ENCODE measurements at places on chromosomes 4 and X.

DNA sequence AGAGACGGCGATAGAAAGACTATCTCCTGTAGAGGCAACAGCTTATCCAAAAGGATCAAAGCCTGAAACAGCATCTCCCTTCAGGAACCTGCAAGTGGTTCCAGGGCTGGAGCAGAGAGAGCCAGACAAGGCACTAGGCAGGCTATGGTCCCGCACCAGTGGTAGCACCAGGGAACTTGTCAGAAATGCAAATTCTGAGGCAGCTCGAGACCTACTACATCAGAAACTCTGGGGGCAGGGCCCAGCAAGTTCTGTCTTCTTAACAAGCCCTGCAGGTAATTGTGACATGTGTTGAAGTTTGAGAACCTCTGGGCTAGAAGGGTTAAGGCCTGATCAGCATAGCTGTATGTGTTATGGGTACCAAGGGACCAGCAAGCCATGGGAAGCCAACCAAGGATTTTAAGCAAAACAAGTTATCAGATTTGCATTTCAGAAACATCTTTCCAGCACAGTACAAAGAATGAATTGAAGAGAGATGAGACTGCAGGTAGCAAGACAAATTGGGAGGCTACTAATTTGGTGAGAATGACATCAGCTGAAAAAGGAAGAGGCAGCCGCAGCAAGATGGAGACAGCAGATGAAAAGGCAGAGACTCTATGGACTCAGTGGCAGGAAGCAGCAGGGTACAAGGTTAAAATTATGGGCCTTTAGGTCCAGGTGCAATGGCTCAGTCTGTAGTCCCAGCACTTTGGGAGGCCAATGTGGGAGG is 139.7 kb downstream of the TSPAN5 start:
- DNase-seq = no peak

GRCh38 chr4:94244829-94245185 is 37.1 kb downstream of the SMARCAD1 start:
- no peak for DNase-seq

DNA sequence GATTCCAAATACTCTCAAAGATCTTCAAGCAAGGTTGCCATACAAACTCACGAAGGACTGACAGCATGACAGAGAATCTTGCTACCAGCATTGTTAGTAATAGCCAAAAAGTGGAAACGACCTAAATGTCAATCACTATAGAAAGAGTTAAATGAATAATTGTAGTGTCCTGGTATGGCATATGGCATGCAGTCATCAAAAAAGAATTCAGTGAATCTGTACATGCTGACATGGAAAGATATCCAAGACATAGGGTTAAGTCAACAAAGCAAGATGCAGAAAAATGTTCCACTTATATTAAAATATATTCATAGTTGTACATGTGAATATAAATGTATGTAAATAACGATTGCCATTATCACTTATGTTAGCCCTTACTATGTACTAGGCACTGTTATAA is 37.6 kb downstream of the SRPX2 start:
- DNase-seq = no peak

GRCh38 chr4:110472583-110473329 is 3.2 kb upstream of the ENPEP start:
- DNase-seq = no peak

DNA sequence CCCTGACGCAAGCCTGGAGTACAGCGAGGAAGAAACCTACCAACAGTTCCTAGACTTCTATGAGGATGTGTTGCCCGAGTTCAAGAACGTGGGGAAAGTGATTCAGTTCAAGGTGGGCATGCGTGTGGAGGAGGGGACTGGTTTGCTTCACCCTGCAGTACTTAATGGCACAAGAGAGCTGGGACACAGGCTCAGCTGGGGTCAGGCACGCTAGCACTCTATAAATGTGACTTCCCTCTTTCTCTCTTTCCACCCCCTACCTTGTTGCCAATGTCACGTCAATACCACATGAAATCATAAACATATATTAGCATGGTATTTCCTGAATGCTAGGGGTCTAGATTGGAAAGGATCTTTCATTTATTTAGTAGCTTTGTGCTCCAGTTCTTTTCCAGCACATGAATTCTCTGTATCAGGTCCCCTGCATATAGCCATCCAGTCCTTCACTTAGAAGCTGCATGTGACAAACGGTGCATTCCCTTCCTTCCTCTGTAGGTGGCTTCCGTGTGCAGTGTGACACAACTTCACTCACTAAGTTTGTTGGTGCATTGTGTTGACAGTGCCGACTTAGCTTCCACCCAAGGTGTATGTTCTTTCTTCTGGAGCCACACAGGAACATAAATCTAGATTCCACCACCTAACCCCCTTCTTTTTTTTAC is 25.6 kb downstream of the ZRSR2 start:
- no peak for DNase-seq

- no peak for DNase-seq
Measured at GRCh38 chr4:93791570-93792195, 36.9 kb upstream of the ATOH1 start.

DNA sequence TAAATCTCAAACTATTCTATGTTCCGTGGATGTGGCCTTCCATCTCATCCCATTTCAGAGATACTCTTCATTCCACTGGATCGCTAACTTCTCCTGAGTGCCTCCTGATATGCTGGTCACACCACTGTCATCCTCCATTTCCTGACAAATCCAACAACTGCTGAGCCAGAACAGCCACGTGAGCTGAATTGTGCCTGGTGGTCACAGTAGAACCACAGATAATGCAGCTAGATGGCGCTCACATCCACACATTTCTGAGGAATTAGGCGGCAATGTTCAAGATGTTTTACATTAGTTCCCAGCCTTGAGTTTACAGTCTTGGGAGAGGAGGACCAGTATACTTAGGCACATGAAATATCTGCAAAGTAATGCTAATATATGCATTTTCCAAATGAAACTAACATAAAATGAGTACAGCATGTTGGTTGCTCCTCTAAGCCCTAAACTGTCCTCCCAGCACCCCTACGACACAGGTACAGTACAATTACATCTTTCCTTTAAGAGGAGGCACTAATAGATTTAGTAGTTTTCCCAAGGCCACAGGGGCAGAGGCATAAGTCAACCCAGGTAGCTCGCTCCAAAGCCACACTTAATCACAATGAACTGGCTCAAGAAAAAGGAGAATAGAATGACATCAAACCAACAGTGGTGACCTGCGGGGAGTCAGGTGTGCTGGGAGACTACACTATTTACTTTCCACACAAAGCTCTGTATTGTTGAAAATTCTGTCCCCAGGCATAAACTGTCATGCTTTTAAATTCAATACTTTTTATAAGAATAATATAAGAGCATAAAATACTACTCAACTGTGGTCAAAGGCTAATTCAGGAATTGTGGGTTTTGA is 134.2 kb downstream of the CHIC2 start:
- peak; percentile 72 for DNase-seq

DNA sequence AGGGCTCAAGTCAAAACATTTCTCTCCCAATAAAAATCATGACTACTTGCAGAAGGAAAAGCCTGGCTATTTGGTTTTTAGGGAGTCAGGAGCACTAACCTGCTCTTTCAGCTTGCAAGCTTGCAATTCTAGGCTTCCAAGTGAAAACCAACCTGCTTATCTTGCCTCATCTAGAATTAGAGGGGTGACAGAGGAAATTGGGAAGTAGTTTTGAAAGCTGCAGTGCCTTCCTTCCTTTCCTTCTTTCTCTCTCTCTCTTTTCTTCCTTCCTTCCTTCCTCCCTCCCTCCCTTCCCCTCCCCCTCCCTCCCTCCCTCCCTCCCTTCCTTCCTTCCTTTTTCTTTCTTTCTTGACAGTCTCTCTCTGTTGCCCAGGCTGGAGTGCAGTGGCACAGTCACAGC is 417.5 kb downstream of the KCNIP4 start:
- DNase-seq = no peak

GRCh38 chr4:118307643-118308042 is 45.2 kb downstream of the PRSS12 start:
- DNase-seq = no peak

GRCh38 chrX:150759568-150760416 is 66.6 kb downstream of the MTMR1 start:
- DNase-seq = peak; percentile 42

DNA sequence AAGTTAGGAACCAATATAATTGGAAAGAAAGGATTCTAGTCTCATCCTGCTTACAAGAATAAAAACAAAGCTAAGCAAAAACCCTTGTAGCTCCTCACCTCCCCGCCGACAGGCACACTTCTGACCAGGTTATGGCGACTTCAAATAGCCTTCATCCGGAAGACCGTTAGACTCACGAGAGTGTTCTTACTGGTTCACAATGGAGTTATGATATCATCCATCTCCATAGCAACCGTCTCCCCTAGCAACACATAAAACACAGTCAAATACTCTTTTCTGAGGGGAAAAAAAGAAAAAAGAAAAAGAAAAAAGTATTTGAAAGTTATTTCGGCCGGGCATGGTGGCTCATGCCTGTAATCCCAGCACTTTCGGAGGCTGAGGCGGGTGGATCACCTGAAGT is at the start of gene IL13RA2:
IL13RA2 (minus strand) TSS at position 162 of the 400 bp plus-strand sequence. CDS start 347 bp downstream, outside the sequence.
- DNase-seq = no peak

- no peak for DNase-seq
Measured at GRCh38 chr4:34417160-34417559, 1827.2 kb downstream of the ARAP2 start.

DNA sequence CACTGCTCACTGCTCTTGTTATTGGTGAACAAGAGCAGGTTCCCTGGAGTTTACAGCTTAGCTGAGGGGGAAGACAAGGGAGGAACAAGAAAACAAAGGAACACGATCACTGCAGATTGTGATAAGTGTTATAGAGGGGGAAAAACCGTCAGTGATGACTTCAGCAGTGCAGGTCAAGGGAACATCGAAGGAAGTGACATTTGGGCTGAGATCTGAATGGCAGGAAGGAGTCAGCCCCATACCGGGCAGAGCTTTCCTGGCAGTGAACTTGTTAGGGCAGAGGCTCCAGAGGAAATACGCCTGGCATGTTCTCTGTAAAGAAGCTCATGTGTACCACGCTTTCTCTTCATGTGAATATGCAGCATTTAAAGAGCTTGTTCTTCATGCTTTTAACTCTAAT is 78.1 kb downstream of the LDB2 start:
- DNase-seq = no peak

DNA sequence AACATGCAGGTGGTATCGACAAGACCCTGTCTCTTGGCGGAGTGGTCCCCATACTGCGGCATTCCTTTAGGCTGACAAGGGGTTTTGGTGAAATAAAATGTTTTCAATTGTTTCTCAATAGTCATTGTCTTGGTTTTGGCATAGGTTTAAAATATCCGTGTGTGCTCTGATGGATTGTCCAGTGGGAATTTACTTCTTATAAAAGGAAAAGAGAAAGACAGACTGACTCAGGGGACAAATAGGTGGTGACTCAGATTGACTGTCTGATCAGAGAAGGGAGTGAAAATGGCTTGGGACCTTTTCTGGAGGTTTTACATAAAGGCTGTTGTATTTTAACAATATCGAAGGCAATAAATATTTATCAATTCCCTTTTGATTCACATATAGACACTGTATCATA is 129.8 kb downstream of the SORBS2 start:
- DNase-seq = no peak
